GM13976 (cell line): ENCODE measurements at places on chromosomes 13 and 19.

- peak; percentile 28 for DNase-seq
These were observed 34.7 kb upstream of the ESD start for GRCh38 chr13:46831588-46832194.

- DNase-seq = no peak
These were observed 7.8 kb upstream of the OVOL3 start for GRCh38 chr19:36103040-36103626.

GRCh38 chr19:50025794-50026549 is at the start of gene ZNF473:
TSS of gene ZNF473 (plus strand) at chr19:50026005. CDS start at chr19:50031083, 5,078 bp downstream.
- DNase-seq = peak; percentile 90

DNA sequence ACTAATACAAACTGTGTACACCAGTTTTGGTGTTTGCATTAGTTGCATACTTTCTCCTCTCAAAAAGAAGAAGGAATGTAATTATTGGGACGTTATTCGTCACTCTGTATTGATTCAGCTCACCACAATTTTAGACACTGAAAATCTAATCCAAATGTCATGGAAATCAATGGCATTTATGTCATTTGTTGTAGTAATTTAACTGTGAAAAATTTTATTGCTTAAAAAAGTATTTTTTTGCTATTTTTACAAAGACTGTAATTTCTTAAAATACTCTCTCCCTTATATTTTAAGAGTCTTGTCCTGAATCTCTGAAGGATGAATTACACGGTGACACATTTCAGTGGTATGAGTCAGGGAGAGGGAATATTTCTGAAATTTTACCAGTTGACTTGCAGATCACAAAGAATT is 2117.6 kb downstream of the PCDH9 start:
- DNase-seq = no peak

- no peak for DNase-seq
These were observed 60.3 kb upstream of the CLDN10 start for GRCh38 chr13:95492044-95492801.

DNA sequence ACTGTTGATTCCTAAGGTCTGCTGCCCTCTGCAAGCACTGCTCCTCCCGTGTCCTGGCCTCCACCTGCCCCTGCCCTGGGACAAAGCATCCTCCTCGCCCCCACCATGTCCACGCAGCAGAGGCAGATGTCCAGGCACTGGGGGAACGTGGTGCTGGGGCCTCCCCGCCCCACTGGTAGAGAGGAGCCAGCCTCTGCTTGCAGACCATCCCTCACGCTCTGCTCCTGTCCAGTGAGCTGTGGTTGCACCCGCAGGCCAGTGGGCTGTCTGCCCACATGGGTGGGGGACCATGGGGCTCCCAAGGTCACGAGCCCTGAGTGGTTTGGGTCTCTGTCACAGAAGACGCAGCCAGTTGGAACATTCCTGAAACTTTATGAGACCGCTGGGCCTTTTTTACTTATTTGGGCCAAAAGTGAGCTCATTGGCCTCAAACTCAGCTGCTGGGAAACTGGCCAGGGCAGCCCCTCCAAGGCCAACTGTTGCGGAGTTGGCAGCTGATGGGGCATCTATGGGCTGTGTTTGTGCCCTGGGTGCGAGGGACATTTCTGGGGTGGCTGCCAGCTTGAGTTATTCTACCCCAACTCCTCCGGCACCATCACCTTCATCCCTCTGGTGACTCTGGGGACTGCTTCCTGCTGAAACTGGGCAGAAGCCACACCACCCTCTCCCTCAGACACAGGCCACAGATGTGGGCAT is 64.8 kb upstream of the F7 start:
- DNase-seq = no peak

DNA sequence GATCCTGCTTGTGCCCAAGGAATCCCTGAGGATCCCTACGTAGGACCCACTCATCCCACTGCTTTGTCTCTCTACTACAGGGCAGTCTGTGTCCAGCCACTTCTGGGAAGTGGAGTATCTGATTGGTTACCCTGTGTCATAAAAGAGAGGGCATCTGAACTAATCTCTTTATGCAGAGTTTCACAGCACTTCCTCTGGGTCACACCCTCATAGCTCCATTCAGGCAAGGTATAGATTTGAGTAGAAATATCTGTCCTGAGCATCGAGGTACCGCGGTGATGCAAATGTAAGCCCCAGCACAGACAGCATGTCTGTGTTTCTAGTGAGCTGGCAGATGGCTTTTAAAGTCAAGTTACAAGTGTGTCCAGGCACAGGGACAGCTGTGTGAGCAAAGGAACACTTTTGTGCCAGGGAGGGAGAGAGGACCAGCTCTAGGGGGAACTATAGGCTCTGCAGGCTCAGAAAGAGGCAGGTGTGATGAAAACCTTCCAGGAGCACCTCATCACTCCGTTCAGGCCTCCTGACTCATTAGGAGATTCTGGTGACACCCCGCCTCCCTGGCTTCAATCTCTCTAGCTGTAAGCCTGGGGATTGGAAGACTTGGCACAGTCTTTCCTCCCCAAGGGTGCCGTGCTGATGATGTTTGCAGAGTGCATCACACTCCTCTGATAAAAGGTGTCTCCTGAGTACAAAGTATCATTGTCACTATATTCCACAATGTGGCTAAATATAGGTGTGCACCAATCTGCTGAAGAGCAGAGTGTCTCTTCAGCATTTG is 84.3 kb upstream of the UBL3 start:
- DNase-seq = no peak

GRCh38 chr19:49315111-49315510 is 9.9 kb downstream of the SLC6A16 start:
- DNase-seq = no peak

DNA sequence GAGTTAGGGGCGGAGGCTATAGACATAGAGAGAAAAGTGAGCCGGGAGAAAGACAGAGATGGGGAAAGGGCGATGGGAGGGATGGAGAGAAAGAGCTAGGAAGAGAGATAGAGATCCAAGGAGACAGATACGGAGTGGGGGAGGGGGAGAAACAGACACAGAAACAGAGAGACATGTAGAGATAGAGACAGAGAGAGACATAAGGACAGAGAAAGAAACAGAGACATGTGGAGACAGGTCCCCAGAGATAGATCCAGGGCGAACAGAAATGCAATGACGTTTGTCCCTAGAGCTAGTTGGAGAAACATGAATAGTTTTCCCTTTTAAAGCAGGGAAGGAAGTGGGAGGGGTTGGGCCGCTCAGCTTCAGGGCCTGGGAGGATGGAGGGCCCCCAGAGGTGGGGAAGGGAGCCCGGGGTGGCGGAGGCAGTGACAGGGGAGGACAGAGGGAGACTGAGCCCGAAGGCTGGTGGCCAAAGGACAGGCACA is 4.6 kb downstream of the PPP1R14A start:
- DNase-seq = no peak

DNA sequence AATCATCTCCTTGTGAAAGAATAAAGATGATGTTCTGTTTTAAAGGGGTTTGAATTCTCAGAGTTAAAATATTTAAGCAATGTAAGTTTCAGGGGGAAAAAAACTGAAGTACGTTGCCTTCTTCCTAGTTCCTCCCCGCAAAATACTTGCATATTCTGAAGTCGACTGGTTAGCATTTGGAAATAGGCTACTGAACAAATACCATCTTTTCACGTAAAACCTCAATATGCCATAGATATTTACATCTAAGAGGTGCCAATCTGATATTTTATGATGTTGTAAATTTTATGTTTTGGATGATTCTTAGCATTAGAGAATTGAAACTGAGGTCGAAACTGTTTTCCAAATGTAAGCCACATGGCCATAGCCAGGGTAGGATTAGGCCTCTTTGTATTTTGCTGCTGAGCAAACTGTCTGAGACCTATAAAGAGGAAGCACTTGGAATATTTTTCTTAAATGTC is 138.3 kb downstream of the FLT1 start:
- no peak for DNase-seq

DNA sequence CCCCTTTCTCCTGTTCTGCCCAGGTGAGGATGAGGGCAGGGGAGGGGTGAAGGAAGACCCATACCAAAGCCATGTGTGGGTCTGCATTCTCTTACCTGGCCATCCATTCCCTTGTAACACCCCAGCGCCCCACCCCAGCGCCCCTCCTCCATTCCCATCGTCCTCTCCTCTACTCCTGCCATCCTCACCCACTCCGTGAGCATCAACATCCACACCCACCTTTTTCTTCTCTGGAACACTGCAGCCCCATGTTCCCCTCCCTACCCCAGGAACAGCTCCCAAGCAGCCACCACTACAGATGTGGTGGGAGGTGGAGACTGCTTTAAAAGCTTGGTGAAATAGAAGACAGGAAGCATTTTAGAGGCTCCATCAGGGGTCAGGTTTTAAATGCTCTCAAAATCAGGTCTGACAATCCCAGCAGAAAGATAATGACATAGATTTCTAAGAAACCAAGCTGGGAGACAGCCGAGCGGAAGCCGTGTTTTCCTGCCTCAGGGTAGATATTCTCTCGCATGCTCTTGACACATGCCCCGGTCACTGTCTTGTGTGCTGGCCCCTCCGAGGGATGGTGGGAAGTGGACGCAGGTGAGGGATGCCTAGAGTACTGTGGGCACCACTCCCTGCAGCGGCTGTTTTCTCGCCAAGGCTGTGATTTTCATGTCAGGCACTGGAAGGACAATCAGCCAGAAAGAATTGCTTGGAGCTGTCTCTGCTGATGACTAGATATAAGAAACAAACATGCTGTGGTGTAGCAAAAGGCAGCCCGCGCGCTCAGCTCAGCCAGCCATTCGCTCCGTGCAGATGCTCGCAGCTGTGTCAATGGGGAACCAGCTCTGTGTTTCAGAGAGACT is 9.8 kb downstream of the MEDAG start:
- DNase-seq = no peak
